Kidney tubule cell (primary cell): ENCODE measurements at places on chromosomes 1 and 21.
A peak's percentile ranks its signal among the peaks of the same experiment; 100 is the strongest.

DNA sequence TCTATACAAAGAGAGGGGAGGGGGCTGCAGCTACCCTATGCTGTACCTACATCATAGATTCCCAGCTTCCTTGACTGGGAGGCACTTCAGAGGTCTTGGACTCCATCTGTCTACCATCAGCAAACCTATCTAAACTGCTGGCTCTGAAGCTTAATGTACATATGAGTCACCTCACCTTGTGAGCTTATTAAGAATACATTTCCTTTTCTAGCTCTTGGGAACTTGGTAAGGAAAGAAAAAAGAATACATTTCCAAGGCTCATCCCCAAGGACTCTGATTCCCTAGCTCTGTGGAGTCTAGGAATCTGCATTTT lies 50.0 kb upstream of the PRELP start:
- DNase-seq: peak; percentile 10

DNA sequence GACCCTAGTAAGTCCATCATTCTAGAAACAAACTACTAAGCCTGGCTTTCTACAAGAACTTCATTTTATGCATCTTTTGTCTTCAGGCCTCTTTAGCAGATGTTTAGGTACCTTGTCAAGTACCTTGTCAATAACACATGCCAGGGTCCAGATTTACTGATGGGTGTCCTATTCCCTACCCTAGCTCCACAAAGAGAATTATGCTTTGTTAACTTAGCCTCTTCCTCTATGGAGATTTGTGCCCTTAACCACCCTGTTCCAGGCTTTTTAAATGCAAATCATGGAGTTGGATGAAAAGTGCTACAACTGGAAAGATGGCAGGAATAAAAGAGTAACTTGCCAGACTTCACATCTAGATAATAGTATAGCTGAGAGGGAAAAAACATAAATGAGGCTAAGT lies 42.7 kb downstream of the SPATA46 start:
- DNase-seq: no peak

GRCh38 chr21:41856572-41856971 lies 22.6 kb downstream of the PRDM15 start:
- no peak for DNase-seq

DNA sequence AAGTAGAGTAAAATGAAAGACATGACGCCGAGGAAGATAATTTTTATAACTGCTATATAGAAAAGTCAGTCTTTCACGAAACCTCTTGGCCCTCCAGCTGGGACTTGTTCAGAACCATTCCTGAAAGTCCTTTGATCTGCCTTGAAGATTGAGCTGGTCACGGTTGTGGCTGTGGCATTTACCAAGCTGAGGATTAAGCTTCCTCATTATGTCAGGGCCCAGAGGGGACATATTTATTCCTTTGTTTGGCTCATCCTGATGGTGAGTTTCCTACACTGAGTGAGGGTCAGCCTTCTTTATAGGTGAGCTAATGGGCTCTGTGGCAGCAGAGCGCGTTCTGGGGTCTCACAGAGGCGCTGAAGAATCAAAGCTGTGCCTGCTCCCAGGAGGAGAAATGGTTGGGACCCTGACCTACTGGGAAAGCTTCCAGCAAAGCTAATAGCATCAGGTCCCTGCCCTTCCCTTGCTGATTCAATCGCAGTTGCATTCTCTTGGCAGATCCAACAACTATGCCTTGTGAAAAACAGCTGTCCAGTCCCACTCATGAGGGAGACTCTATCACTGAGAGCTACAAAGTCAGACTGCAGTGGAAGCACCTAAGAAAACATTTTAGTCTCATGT lies 43.2 kb upstream of the PBX1 start:
- DNase-seq: no peak

DNA sequence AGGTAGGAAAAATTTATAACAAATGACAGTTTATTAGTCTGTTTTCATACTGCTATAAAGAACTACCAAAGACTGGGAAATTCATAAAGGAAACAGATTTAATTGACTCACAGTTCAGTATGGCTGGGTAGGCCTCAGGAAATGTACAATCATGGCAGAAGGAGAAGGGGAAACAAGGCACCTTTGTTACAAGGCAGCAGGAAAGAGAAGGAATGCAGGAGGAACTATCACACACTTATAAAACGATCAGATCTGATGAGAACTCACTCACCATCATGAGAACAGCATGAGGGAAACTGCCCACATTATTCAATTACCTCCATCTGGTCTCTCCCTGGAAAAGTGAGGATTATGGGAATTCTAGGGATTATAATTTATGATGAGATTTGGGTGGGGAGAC lies 61.3 kb downstream of the ASB17 start:
- no peak for DNase-seq

GRCh38 chr1:154864189-154864975 lies 5.7 kb downstream of the KCNN3 start:
- no peak for DNase-seq

- no peak for DNase-seq
Observed at GRCh38 chr1:59022199-59022598, 238.4 kb upstream of the JUN start.

- DNase-seq: no peak
Observed at GRCh38 chr1:188903241-188903640, 1574.4 kb downstream of the BRINP3 start.

DNA sequence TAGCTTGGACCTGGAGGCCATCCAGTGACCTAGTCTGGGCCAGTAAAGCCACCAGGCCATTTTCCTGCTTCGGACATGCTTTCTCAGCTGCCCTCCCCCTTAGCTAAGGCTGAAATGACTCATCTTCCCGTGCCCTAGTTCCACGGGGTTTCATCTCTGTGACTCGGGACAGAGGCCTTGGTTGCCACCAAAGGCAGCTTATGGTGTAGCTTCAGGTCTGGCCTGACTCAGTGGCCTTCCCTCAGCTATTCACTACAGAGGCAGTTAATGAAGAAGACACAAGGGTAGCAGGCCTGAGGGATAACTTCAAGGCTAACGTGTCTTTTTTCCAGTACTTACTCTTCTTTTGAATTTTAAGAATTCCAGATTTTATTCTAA lies 82.4 kb downstream of the PBX1 start:
- DNase-seq: peak; percentile 36

DNA sequence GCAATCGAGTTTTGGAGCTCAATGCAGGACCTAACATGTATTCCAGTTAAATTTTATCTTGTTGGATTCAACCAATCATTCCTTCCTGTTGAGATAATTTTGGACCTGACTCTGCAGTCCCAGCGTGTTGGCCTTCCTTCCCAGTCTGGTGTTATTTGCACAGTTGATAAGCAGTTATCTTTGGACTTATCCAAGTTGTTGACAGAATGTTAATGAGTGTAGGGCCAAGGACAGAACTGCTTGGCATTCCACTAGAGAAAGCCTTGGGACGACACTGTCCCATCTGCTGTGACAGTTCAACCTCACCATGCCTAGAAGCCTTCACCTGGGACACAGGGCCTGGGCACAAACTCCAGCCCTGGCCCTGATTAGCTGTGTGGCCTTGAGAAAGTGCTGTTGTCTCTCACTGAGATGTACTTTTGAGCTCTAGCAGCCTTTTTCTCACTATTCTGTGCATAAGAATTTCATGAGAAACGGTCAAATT lies 104.1 kb upstream of the SLC25A33 start:
- no peak for DNase-seq

GRCh38 chr1:118987468-118988185 lies 516 bp downstream of the TBX15 start:
- DNase-seq: peak; percentile 16

GRCh38 chr1:11568687-11569086 lies 85.5 kb downstream of the FBXO2 start:
- no peak for DNase-seq

GRCh38 chr21:43644609-43645008 lies 14.7 kb downstream of the HSF2BP start:
- peak; percentile 45 for DNase-seq

GRCh38 chr1:202958544-202959275 lies 598 bp upstream of the ADIPOR1 start:
- no peak for DNase-seq

DNA sequence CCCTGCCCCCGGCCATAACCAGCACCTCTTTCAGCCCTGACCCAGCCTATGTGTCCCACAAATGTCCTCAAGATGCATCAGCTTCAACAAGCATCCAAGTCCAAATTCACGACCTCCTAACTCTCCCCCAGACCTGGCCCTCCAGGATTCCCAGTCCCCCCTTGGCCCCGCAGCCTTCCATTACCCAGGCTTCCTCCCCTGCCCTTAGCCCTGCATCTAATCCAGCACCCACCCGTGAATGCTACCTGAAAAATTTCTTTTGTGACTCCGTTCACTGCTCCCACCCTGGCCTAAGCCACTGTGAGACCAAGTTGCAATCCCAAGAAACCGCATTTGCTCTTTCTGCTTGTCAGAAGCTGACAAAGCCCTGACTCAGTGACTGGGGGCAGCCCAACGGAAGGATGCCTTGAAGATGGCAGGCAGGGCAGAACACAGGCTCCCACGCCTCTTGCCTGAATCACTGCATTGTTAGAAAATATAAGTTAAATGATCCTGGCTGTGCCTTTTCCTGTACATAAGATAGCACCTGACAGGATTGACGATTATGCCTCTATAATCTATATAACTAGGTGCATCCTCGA lies 939 bp upstream of the MFAP2 start:
- DNase-seq: peak; percentile 35

GRCh38 chr1:3040004-3040403 lies 18.7 kb downstream of the ACTRT2 start:
- DNase-seq: no peak

- no peak for DNase-seq
Observed at GRCh38 chr1:110062612-110063011, 7.9 kb downstream of the ALX3 start.
